ENCODE measurements at places on chromosomes 1 and 21. TPM values are rescaled to one million over a fixed set of nuclear protein-coding genes. Genes with fewer than 3 reads are reported as not detected.
A peak's percentile ranks its signal among the peaks of the same experiment; 100 is the strongest.

- H3K36me3 ChIP-seq = no peaks in the 10 kb centered on the region
- no peaks in the 10 kb centered on the region for H3K4me1 ChIP-seq
- no peak overlapping the region for H3K27ac ChIP-seq
- DNase-seq = peak; percentile 78
- no peaks in the 10 kb centered on the region for H3K27me3 ChIP-seq
- no peak overlapping the region for H3K4me3 ChIP-seq
These were observed 666.2 kb upstream of the CAMK1G start for GRCh38 chr1:208917281-208917680.

The KRTAP20-2 gene
- not detected for total RNA-seq

DNA sequence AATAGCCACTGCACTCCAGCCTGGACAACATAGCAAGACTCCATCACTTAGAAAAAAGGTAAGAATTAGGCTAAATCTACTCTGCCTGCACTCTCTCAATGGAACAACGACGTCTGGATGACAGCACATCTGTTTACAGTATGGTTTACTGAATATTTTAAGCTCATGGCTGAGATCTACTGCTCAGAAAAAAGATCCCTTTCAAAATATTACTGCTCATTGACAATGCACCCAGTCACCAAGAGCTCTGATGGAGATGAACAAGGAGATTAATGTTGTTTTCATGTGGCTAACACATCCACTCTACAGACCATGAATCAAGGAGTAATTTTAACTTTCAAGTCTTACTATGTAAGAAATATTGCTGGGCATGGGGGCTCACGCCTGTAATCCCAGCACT lies 58.0 kb downstream of the SLC27A3 start:
- DNase-seq = no peak
- H3K4me1 ChIP-seq = no peaks in the 10 kb centered on the region
- H3K36me3 ChIP-seq = no peaks in the 10 kb centered on the region
- H3K27ac ChIP-seq = no peak overlapping the region
- H3K27me3 ChIP-seq = no peaks in the 10 kb centered on the region

GRCh38 chr1:236523704-236524141 lies at the start of gene LGALS8:
LGALS8 (plus strand) TSS chr1:236523982; CDS start chr1:236526071, 2,089 bp downstream.
- H3K27ac ChIP-seq = peak within 1 kb of the TSS; percentile 87
- H3K27me3 ChIP-seq = no peaks in the 10 kb centered on the region
- DNase-seq = peak; percentile 97
- H3K4me3 ChIP-seq = peak within 1 kb of the TSS; percentile 84
- peaks cover 19% of the 10 kb centered on the region for H3K4me1 ChIP-seq

The CLDN17 gene
- total RNA-seq = not detected

The SLC9C2 gene
- not detected for total RNA-seq

All from esophagus muscularis mucosa (tissue), 4 donors.